Naive thymus-derived CD4-positive, alpha-beta T cell (primary cell): ENCODE measurements at places on chromosomes 5 and 9. TPM values are rescaled to one million over a fixed set of nuclear protein-coding genes. Genes with fewer than 3 reads are reported as not detected.

Gene TRPM6
- not detected for total RNA-seq

Gene SLC35A4
- total RNA-seq = 40.4 TPM

Gene PLEKHG4B
- total RNA-seq = 0.39 TPM

Gene CSF1R
- 0.36 TPM in 1 of 2 replicates, not detected in the other for total RNA-seq

GRCh38 chr5:134844252-134844651 lies 1.5 kb upstream of the C5orf24 start:
- no peak for DNase-seq

GRCh38 chr5:176473335-176474006 lies 25.3 kb downstream of the FAF2 start:
- no peak for DNase-seq
